Fibroblast of lung (primary cell): ENCODE measurements at places on chromosomes 2 and 18. TPM values are rescaled to one million over a fixed set of nuclear protein-coding genes. Genes with fewer than 3 reads are reported as not detected.

GRCh38 chr18:75779450-75779849 is 351.9 kb upstream of the SMIM21 start:
- no peak for DNase-seq

DNA sequence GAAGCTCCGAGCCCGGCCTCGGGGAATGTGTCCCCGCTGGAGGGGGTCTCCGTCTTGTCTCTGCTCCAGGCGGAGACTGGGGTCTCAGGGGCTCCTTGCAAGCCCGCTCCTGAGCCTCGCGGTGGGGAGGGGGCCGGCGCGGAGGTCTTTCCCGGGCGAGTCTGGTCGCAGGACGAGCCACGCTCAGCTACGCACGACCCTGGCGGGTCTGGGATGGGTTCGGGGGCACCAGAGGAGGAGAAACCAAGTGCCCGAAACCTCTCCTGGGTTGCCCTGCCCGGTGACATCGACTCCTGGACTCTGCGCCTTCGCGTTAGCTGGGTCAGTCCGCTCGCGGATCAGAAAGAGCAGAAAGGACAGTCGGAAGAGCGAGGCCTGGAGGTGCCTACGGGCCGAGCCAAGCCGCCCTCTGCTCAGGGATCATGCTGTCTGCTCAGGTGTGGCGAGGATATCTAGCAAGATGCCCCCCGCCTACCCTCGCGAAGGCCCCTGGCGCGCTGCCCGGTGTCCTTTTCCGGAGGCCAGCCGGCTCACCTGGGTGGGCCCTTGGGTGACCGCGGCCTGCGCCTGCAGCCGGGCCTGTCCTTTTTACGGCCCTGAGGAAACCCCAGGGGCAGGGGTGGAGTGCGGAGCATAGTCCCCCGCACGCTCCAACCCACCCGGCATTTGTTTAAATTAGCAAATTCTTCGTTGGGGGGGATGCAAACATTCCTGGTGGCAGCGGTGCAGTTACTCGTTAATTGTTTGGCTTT is 58.7 kb downstream of the SNORC start:
- no peak for DNase-seq

CARF gene
- total RNA-seq = 7.4 and 8.6 TPM in 2 replicates

RGPD4 gene
- total RNA-seq = under 0.01 TPM in 1 of 2 replicates, not detected in the other

FER1L5 gene
- total RNA-seq = 0.50 and 0.51 TPM in 2 replicates

TSGA10 gene
- total RNA-seq = 5.3 and 5.9 TPM in 2 replicates

SCYGR4 gene
- total RNA-seq = not detected in 2 replicates

GRCh38 chr2:101400048-101400447 is 12.7 kb upstream of the CREG2 start:
- no peak for DNase-seq

GRCh38 chr2:70717431-70718038 is 50.5 kb downstream of the ADD2 start:
- DNase-seq = no peak

DNA sequence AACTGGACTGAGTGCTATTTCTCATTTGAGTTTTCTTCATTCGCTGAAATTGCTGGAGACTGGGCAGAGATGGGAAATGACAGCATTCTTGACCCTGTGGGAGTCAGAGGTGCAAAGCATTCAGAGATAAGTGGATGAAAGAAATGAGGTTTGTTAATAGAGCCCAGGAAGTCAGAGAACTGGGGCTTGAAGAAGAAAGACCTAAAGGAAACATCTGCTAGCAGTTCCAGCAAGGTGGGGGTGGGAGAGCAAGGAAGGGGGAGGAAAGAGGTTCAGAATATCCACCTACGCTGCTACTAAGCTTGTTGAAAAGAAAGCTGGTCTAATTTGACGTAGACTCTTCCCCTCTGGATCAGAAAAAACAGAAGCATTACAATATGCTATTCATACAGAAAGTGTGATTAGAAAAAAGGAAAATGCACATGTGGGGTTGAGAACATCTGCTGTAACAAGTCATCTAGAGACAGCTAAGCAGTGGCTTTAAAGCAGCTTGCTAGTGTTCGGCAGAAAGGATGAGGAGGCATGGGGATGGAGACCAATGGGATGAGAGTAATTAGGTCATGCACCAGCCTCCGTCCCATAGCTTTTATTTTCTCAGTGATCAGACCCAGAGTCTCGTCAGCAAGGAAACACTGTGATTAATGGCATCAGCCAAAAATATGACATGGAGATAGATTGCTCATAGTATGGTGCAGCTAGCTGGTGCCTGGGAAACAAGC is 29.7 kb downstream of the NAB1 start:
- DNase-seq = no peak

TMEM17 gene
- total RNA-seq = 1.3 and 2.5 TPM in 2 replicates

NR4A2 gene
- total RNA-seq = 0.17 and 0.26 TPM in 2 replicates

COL3A1 gene
- total RNA-seq = 925 and 2,431 TPM in 2 replicates

LYG2 gene
- total RNA-seq = not detected in 2 replicates
